ENCODE measurements at places on chromosomes 2 and 18.

DNA sequence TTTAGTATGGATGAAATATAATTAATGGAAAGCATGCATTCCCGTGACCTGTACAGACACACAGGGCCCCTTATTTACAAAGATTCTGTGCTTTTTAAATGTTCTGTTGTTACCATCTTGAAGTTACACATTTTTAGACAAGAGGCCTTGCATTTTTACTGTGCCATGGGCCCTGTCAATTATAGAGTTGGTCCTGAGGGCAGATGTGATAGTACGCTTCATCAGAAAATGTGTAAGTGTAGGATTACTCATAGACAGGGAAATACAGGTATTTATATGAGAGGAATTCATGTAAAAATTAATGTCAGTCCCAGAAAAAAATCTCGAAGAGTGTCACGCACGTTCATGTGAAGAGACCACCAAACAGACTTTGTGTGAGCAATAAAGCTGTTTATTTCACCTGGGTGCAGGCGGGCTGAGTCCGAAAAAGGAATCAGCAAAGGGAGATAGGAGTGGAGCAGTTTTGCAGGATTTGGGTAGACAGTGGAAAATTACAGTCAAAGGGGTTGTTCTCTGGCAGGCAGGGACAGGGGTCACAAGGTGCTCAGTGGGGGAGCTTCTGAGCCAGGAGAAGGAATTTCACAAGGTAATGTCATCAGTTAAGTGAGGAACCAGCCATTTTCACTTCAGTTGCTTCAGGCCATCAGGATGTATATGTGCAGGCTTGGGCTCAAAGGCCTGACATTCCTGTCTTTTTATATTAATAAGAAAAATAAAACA is 12.2 kb upstream of the ALPK2 start:
- no peak for DNase-seq

DNA sequence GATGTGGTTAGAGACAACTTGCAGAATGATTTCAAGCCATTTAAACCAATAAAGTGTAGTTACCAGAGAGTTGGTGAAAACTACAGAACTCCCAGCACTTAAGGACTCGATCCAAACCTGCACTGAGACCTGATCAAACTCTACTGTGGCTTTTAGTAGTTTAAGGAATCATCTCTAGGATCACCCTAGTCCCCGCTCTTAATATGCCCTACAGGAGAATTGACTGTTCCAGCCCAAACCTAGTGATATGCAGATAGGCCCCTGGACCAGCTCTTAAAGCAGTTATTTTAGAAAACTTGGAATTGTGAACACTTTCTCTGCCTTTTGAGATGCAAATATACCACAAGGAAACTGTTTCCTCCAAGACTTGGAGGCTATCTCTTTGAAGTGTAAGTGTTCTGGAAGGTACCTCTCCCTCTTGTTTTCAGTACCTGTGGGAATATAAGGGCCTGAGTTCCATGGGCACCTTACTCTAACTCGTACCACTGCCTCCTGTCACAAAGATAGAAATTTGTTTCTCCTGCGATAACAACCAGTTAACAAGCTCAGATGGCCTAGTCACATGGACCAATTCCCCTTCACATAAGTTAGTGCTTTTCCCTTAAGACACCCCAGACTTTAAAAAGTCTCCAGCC is 1367.2 kb upstream of the SLC39A10 start:
- no peak for DNase-seq

GRCh38 chr2:29729401-29729800 is 192.0 kb downstream of the ALK start:
- DNase-seq: no peak

- no peak for DNase-seq
These were observed 297.7 kb upstream of the SALL3 start for GRCh38 chr18:78681934-78682333.

GRCh38 chr2:128502638-128503246 is 184.1 kb upstream of the HS6ST1 start:
- DNase-seq: no peak

DNA sequence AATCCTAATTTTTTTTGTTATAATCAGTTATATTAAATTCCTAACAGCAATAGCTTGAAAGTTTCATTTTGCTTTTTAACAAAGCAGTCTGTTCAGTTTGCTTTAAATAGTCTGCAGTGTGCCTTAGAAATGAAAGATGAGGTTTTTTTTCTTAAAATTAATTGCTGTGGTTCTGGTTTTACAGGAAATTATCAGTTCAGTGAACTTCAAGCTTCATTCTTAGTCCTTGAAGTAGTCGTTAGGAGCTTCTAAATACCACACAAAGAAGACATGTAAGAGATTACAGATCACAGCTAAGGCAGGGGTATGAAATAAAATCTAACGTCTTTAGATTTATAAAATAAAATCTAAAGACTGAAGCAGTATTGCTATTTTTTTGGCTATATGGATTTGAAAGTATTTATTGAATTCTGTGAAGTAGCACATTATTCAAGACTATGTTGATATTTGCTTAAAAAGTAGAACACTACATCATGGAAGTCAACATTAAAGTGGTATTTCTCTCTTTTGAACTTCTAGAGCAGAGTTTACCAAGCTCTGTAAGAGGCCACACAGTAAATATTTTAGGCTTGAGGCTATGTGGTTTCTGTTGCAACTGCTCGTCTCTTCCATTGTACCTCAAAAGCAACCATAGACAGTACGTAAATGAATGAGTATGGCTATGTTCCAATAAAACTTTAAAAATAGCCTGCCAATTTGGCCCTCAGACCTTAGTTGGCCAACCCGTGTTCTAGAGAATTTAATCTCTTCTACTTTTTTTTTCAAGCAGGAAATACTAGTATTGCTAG is 81.5 kb upstream of the STON1 start:
- peak; percentile 63 for DNase-seq

GRCh38 chr18:6659963-6660725 is 69.4 kb upstream of the ARHGAP28 start:
- no peak for DNase-seq

GRCh38 chr2:214853906-214854305 is 44.4 kb upstream of the BARD1 start:
- DNase-seq: no peak

Data from non-pigmented ciliary epithelial cell (primary cell).